WERI-Rb-1 (cell line): ENCODE measurements at places on chromosomes 5 and 9.
A peak's percentile ranks its signal among the peaks of the same experiment; 100 is the strongest.

DNA sequence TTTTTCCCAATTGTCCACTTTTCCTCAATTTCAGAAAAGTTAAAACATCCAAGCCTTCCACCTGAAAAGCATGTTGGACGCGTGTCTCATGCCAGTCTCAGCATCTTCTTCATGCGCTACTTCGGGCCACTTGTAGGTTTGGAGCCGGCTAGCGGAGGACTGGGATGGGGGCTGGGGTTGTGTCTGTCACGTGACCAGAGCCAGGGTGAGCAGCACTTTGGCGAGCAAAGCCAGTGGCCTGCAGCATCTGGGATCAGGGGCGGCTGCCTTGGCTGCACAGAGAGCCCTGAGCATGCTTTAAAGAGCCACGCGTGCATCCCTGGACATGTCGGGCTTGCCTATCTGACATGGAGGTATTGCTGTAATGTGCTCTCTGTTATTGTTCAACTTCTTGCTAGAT lies 41.2 kb downstream of the SLC6A3 start:
- DNase-seq, result no peak

- DNase-seq, result no peak
Measured at GRCh38 chr5:174056064-174056847, 10.8 kb downstream of the NSG2 start.

DNA sequence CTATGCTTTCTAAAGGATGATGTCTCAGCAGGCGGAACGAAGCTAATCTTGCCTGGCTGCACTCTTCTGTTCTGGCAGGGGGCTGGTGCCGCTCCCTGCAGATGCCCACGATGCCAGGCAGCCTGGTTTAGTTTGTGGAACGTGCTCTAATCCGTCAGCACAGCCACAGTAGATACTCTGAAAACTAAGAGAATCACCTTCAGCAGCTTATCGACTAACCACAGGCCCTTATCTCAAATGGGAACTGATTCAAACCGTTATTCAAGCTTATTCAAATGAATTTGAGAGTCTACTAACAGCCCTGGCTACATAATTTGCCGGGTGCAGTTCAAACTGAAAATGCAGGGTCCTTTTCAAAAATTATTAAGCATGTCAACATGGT lies 246.6 kb upstream of the ANKRD55 start:
- no peak for DNase-seq

- no peak for DNase-seq
Measured at GRCh38 chr5:127003798-127004495, 26.4 kb downstream of the MARCHF3 start.

DNA sequence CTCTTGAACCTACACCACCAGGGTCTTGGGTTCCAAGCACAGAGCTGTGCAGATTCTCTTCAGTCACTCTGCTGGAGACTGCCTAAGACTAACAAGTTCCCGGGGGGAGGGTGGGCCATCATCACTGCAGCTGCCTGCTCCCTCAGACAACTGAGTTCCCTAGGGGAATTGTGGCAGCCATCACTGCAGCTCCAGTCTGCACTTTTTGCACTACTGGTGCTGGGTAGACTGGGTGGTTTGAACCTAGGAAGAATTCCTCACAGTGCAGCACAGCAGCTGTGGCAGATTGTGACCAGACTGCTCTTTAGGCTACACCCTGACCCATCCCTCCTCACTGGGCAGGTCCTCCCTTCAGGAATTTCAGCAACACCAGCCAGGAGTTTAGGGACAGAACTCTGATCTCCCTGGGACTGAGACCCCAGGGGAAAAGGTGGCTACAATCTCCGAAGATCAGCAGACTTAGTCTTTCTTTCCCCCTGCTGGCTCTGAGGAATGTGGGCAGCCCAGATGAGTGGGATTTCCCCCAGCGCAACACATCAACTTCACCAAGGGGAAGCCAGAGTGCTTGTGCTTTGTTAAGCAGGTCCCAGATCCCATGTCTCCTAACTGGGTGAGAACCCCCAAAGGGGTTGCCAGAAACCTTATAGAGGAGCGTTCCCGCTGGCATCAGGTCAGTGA lies 30.9 kb upstream of the RGMB start:
- DNase-seq, result no peak

DNA sequence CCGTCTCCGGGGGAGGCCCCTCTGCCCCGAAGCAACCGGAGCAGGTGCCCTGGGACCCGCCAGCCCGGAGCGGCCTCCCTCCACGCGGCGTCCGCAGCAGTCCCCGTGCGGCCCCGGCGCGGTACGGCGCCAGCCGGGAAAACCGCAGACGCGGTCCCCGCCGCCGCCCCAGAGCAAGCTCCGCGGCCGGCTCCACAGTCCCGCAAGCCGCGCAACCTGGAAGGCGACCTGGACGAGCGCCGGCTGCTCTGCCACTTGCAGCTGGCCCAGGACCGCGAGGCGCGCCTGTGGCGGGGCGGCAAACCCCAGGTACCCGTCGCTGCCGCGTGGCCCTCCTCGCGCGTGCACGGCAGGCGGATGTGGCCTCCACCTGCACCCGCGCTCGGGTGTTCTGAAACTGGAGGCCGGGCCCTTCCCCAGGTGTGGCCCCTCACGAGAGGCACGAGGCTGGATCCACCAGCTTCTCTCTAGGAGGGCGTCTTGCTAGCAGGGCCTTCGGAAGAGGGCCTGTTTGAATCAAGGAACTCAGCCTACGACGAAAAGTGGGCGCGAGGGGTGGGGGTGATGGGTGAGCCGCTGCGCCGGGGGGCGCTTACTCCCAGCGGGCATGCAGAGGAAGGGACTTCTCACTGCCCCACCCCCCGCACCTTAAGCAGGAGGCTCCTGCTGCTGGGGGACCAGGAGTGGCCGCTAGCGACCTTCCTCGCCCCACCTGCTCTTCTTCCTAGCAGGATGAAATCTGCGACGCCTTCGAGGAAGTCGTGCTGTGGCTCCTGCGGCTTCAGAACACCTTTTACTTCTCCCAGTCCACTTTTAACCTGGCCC lies 602 bp downstream of the CCNI2 start:
- no peak for DNase-seq

GRCh38 chr5:51278539-51278938 lies 104.7 kb upstream of the ISL1 start:
- no peak for DNase-seq

DNA sequence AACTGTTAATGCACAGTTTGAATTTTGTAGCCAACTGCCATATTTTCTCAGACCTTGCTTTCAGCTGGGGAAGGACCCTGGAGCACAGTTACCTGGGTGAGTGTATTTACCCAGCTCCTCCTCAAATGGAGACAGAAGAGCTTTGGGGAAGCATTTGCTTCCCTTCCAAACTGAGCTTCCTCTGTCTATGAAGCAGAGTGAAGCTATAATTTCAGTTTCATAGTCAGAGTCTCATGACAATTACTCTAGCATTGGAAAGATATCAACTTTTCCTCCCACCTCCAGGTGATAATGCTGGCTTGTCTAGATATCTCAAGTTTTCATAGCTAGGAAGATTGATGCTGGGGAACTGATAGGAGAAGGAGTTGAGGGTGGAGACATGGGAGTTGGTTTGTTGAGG lies 406.4 kb upstream of the CLINT1 start:
- DNase-seq, result no peak

DNA sequence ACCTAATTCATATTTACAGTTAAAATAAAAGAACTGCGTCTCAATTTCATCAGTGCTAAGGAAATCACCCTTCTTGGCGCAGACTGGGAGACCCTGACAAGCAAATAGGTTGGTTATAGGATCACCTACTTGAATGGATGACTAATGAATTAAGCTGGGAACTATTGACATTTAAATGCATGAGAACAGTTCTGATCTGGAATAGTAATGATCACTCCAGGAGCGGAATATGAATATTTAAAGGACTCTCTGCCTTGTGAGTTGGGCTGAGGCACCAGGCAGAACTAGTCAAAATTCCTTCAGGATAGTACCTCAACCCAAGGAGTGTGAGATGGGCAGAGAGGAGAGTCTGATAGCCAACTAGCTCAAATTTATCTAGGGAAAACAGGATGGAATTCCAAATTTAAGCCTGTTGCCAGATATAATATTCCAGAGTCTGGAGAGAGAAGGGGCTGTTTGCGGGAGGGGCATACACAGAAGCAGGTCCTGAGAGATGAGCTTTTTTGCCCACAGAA lies 364.4 kb downstream of the CSNK1G3 start:
- DNase-seq, result no peak

DNA sequence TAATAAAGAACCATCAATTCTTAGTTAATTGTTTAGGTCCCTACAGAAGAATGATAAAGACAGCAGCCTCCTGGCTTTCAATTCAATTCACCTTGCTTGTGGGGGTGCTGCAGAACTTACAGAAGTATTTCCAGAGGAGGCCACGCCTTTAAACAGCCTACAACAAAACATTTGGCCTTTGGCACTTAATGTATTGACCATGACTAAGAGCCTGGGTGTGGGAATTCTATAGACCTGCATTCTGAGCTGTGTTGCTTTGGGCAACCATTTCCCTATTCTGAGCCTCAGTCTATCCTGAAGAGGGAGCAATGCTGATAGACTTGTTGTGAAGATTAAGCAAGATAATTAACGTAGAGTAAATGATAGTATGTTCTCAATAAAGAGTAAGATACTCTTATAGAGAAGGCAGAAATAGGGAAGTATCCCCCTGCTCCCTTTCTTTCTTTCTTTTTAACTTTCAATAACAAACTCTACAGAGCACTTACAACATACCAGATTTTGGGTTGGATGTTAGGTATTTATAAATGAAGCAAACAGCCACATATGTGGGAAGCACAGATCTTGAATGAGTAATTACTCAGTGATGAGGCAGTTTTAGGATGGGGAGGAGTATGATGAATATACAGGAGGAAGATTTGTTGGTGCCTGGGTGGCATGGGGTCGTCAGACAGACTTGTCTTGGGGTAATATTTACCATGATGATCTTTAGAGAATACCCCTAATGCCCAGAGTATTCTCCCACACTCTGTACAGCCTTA lies 28.4 kb downstream of the PAPPA start:
- DNase-seq, result no peak

- DNase-seq, result peak; percentile 6
Measured at GRCh38 chr5:132253008-132253441, 4.5 kb upstream of the PDLIM4 start.

DNA sequence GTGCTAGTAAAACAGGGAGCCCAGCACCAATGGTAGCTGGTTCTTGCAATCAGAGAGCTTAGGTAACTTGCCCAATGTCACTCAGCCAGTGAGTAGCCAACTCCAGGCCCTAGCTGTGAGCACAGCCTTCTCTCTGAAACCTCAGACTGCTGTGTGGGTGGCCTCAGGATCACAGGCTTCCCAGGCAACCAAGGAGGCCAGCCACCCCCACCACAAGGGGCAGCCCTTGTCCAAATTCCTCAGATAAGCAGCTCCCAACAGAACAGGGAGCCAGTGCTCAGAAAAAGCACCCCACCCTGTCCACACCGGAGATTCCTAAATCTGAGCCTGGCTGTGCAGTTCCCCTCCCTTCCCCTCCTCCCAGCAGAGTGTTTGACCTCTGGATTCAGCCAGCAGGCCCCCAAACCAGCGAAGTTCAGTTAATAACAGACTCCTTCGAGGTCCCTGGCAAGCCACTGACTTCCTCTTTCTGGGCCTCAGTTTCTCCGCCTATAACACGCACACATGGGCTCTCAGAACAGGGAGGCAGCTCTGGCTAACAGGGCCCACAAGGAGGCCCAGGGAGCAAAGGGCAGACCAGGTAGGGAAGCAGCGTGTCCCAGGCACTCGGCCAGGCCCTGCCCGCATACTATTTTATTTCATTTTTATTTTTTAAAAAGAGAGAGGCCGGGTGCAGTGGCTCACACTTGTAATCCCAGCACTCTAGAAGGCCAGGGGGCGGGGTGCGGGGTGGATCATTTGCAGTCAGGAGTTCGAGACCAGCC lies 2.7 kb downstream of the EEIG1 start:
- no peak for DNase-seq

DNA sequence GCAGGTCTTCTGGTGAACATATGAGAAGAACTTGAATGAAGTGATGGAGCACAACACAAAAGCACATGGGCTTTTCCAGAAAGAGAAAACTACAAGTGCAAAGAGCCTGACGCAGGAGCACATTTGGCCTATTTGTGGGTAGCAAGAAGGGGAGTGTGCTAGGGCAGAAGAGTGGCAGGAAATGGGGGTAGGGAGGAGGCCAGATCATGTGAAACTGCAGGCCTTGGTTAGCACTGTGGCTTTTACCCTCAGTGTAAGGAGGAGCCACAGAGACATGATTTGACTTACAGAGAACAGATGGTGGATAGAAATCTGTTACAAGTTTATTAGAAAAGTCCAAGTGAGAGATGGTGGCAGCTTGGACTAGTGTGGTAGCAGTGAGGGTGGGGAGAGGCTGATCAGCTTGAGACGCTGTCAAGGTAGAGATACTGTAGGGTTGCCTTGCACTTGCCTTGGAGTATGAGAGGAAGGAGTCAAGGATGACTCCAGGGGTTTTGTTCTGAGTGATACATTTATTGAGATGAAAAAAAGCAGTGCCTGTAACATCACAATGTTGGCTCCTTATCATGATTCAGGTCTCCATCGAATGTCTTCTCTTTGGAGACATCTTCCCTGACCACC lies 126.7 kb downstream of the PPP2R2B start:
- no peak for DNase-seq

DNA sequence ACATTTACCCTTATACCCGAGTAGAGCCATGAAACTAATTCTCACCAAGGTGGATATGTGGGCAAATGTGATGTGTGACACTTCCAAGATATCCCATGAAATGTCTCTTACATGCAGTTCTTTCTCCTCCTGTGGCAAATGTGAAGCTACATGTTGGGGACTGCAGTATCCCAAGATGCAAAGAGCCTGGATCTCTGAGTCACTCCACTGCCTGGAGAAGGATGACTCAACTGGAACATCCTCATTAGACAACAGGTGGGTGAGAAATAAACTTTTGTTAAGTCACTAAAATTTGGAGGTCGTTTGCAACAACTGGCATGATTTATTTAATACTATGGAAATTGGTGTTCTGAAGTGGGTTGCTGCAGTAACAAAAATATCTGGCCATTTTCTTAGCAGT lies 36.5 kb upstream of the TENT4A start:
- DNase-seq, result no peak

DNA sequence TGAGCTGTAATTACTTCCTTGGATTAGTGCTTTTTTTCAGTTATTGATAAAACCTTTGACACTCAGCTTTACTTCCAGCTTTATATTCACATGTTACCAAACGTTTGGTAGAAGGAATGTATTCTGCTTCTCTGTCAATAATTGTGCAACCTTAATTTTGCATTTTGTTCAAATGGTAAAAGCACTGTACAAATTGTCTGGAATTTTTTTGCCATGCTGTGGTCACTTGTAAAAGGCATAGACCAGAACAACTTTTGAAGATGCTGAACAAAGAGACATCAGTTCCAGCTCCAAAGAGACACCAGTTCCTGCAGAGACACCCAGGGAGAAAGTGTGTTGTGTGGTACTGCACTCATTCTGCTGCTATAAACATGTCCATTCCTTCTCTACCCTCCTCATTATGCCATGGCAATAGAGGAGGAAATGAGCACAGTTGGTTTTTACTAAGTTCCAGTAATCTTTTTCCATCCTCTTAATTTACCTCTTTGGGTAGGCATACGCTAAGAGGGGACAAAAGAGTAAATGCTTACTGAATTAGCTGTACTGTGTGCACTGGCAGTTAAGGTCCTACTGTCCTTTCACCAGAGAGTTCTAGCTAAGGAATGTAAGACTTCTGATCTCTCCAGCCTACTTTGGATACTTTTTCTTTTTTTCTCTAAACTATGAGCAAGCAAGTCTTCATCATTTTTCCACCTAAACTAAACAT lies 387.4 kb downstream of the FGF10 start:
- DNase-seq, result no peak

GRCh38 chr5:92613546-92613945 lies 967.5 kb downstream of the NR2F1-AS1 start:
- no peak for DNase-seq
